Stimulated activated CD4-positive, alpha-beta T cell treated with anti-CD3 and anti-CD28 coated beads, Interleukin-1b, Interleukin-23, amount 100 ng/mL, for 1 hour (primary cell): ENCODE measurements at places on chromosomes 1 and 21.

- no peak for DNase-seq
Observed at GRCh38 chr1:2803086-2803930, 1.8 kb upstream of the TTC34 start.

DNA sequence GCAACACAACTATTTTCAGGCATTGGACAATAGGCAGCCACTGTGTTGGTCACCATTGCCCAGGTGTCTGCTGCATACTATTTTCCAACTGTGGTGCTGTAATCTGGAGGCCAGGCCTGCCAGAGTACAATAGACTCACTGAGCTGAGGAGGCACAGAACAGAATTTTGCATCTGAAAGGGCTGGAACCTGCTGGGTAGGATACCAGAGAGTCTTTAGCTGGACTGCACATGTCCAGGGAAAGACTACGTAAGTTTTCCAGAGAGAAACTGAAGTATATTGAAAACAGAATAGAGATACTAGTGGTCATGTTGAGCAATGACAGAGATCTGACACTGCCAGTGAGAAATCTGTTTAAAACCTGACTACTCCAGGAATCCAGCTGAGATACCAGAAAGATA is 200.8 kb downstream of the RASAL2 start:
- no peak for DNase-seq

GRCh38 chr1:246528933-246529731 is 22.1 kb upstream of the SMYD3 start:
- DNase-seq, result no peak

- no peak for DNase-seq
Observed at GRCh38 chr1:238581332-238581731, 690.6 kb upstream of the ZP4 start.

GRCh38 chr1:16050328-16050727 is 6.7 kb downstream of the CLCNKB start:
- no peak for DNase-seq
